ENCODE measurements at places on chromosomes 6 and 20.

GRCh38 chr6:36267731-36268477 lies 2.0 kb upstream of the PNPLA1 start:
- DNase-seq, result no peak

DNA sequence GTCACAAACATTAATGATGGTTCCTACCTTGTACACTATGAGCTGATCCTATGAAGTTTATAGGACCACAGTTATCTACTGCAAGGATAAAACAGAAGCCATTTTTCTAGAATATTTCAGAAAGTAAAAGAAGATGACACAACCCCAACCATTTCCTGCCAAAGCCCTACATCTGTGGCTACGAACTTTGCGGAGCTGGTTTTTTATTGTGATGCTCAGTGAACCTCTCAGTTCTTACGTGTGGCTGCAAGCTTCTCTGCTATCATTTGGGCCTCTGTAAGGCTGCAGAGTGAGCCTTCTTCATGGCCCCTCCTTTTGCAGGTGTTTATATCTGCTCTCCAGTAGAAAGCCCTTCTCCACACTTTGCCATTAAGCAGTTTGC lies 17.8 kb upstream of the TAGAP start:
- no peak for DNase-seq

DNA sequence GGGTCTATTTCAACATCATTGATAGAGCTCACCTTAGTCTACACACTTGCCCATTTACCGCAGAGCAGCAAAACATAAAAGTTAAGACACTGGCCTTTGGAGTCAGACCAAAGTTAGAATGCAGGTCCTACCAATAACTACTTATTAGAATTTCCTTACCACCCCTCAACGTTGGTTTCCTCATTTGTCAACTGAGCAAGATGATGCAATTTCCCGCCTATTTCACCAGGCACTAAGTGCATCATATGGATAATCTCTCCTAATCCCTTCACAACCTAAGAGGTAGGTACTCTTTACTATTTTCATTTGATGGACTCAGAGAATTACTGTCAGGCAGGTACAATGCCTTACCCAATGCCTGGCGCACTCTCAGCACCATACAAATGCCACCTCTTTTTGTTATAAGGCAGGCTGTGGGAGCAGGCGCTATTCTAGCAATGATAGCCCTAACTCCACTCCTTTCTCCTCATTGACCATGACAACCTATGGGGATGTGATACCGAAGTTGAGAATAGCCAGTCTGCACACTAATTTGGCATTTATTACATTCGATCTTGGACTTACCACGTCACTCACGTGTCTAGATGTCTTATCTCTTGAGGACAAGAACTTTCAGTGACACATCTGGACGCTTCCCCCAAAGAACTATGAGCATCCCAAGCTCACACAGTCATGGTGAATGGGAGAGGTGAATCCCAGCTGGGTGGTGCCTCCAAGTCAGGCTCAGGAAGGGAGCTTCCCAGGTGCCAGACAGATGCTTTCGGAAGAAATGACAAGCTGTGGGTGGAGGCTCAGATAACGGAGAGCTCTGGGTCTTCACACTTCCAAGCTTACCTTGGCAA lies 128.1 kb upstream of the STMND1 start:
- no peak for DNase-seq

GRCh38 chr6:27188885-27189418 lies 58.5 kb upstream of the PRSS16 start:
- DNase-seq, result peak; percentile 55

DNA sequence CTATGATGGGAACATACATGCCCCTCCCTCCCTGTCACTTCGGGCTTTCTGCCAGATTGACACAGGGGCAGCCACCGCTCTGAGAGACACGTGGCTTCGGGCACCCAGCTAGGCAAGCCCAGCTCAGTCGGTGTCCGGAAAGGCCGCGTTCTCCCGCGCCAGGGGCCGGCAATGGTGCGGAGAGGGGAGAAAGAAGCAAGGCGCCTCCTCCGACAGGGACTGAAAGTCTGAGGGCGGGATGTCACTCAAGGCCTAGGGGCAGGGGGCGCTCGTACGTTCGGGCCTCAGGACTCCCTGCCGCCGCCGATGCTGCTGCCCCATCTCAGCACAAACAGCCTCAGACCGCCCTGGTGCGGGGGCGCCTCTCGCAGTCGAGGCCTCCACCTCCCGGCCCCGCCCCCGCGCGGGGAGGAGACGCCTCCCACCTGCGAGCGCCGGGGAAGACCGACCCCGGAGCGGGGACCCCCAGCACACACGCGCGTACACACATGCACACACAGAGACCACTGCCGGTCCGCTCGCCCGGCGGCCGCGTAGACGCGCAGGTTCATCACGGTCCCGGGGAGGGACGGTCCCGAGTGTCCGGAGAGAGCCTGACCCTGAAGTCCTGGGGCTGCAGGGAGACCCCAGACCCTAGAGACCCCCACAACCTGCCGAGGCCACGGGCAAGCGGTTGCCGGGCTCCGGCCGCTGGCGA lies 1.9 kb downstream of the GRM4 start:
- DNase-seq, result no peak

- DNase-seq, result no peak
Observed at GRCh38 chr6:57158658-57159057, 13.5 kb upstream of the BAG2 start.

DNA sequence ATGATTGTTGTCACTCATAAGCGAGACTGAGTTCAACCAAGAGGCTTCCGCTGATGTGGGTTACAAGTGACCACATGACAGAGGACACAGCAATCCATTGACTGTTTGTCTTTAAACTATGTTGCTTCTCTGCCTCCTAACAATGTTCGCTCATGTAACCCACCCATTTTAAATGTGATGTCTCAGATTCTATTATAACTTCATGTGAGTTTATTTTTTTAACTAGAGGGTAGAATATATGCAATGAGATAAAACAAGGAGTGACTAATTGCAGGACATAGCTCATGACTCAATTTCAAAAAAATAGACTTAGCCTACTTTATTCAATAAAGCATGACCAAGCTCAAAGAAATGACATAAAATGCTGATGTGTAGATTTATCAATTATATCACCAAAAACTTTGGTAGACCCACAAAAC lies 119.2 kb upstream of the SASH1 start:
- DNase-seq, result no peak

- DNase-seq, result no peak
Observed at GRCh38 chr6:104572901-104573300, 286.8 kb downstream of the HACE1 start.

- DNase-seq, result no peak
Observed at GRCh38 chr20:62160253-62160652, 16.7 kb downstream of the SS18L1 start.

DNA sequence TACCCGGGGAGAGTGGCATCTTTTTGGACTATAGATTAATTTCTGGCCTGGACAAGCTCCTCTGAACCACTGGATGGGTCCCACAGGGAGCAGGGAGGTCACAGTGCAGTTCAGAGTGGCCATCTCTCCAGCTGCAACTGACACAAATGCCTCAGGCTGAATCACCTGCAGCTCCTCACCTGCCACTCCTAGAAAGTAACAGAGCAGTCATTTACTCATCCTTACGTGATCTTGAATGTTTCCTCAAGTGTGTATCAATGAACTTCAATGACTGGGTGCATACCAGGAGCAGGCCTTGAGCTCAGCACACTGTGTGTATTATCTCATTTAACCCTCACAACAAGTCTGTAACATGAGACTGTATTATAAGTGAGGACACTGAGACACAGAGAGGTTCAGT lies 40.0 kb upstream of the SIRPG start:
- no peak for DNase-seq

GRCh38 chr20:35305682-35306556 lies 13.7 kb upstream of the FAM83C start:
- peak; percentile 35 for DNase-seq

GRCh38 chr6:100574836-100575235 lies 110.1 kb upstream of the SIM1 start:
- no peak for DNase-seq

GRCh38 chr20:24016607-24017457 lies 28.3 kb upstream of the GGTLC1 start:
- DNase-seq, result no peak

DNA sequence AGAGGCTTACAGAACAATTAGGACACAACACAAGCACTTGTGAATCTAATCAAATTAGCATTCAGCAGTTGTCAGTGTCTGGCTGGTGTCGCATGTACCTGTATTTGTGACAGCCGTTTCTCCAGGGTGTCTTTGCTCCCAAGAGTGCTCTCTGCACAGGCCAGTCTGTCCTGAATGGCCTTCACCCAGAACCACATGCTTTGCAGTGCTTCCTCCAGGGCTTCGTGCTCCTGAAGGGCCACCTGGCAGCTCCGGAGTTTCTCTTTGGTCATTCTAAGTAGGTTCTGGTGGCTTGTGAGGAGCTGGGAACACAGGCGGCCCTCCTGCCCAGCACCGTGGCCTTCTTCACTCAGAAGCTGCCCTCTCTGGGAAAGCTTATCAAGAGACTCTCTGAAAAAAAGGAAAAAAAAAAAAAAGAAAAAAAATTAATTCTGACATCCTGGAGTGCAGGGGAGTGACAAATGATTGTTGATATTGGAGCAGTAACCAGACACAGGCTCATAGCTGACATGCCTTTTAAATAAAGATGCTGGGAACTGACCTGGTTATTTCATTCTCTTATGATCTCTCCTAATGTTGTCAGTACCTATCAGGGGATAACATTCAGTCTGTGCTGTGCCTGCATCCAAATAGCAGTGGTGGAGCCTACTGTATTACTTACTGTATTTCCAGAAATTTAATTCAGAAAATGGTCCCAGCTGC lies 245.8 kb downstream of the SYNE1 start:
- no peak for DNase-seq

- DNase-seq, result no peak
Observed at GRCh38 chr6:6557886-6558285, 30.6 kb upstream of the LY86 start.

- DNase-seq, result no peak
Observed at GRCh38 chr6:81562169-81562568, 190.3 kb downstream of the TENT5A start.

DNA sequence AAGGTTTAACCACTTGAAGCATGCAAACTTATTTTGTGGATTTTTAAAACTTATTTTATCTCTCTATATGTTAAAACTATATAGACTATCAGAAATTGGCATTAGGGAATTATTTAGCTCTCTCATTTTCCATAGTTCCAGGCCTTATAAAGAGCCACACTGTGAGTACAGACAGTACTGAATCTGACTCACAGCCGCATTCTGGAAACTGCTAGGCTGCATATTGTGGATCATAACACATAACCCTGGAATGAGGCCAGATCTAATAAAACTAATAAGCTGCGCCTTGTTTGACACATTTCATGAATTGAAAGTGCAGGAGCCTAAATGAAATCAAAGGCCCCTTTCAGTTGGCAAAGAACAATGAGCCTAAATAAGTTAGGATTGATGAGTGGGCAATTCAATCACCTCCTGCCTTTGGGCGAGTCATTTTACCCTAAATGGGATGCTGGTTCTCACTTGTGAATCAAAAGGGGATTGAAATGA lies 308.4 kb downstream of the PACRG start:
- no peak for DNase-seq

GRCh38 chr6:42138630-42139619 lies 3.5 kb downstream of the C6orf132 start:
- DNase-seq, result no peak

DNA sequence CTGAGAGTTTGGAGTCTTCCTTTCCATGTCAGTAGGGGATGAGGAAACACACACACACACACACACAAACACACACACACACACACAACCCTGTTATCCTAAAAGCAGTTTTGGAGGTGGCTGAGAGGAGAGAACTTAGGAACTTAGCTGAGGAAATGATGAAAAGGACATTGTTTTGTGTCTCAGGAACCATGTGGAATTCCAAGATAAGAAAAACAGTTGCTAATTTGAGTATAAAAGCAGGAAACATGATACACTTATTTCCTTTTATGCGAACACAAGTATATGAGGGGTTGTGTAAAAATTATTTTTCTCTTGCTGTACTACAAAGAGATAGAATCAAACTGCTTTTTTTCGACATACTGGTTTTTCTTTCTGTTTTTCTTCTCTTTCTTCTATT lies at the start of gene MYCT1:
Gene MYCT1 (plus strand): TSS at position 264 of the 400 bp plus-strand sequence. CDS start 6 bp downstream, at position 270.
- DNase-seq, result no peak

DNA sequence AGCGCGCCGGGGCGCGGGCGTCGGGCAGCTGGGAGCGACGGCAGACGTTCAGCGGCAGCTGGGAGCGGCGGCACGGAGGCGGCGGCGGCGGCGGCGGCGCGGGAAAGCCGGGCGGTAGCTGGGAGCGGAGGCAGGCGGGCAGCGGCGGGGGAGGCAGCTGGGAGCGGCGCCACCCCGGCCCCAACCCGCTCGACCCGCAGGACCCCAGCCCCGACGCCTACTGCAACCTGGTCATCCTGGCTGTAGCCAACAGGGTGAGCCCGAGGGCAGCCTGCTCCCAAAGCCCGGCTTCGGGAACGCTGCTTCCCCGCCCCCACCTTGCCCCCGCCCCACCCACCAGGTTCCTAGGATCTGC lies 8.9 kb downstream of the CCM2L start:
- no peak for DNase-seq

- DNase-seq, result no peak
Observed at GRCh38 chr6:51028276-51028675, 209.6 kb downstream of the TFAP2B start.

DNA sequence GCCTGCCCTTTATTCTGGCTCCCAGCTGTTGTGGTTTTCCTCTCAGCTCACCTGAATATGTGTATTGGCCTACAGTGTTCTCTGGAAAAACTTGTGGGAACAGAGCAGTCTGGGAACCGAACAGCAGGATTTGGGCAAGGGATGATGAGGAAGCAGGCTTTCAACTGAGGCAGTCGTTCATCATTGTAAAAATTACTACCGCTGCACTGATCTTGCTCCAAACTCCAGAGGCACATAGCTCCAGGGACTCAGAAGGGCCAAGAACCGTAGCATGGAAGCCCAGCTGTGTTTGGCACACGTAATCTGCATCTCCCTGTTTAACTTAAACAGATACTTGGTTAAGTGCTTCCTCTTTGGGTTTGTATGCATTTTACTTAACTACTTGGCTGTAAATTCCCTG lies 48.3 kb upstream of the EEF1A1 start:
- no peak for DNase-seq

GRCh38 chr6:139536751-139537617 lies 162.5 kb upstream of the CITED2 start:
- no peak for DNase-seq

GRCh38 chr6:108921547-108922361 lies 73.5 kb downstream of the ARMC2 start:
- peak; percentile 10 for DNase-seq

- DNase-seq, result no peak
Observed at GRCh38 chr6:77415706-77416105, 47.6 kb downstream of the HTR1B start.

- DNase-seq, result no peak
Observed at GRCh38 chr6:45038226-45038625, 289.9 kb upstream of the RUNX2 start.

GRCh38 chr6:82364087-82365015 lies 734 bp downstream of the TPBG start:
- DNase-seq, result no peak

GRCh38 chr20:5511930-5512329 lies 195.2 kb upstream of the PROKR2 start:
- DNase-seq, result no peak

- DNase-seq, result no peak
Observed at GRCh38 chr20:2136275-2136674, 34.6 kb downstream of the STK35 start.
